ENCODE measurements at places on chromosomes 11 and 22.

DNA sequence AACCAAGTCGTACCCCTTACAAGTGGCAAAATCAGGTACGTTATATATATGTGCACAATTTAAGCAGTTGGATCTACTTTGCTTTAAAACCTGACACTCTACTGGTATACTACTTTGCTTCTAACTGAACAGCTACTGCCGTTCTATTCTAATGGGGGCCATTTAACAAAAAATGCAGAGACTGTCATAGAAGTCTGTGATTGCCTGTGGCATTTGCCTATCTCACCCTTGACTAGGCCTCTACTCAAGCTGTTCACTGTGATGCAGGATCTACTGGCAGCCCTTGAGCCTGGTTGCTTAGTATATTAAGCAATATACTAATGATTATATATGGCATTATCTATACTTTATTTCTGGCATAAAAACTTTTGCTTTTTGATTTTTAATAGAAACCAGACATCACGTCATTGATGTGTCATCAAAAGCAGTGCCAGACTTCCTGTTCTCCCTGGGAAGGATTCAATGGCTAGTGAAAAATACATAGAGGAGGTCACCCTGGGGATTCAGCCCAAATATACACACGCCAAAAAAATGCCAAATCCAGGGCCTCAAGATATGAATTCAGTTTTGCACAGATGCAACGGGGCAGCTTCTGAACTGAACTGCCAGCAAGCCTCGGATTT, 40.0 kb upstream of the FIBIN start:
- no peak for DNase-seq

GRCh38 chr11:58513747-58514367, 6.0 kb upstream of the OR5B21 start:
- peak; percentile 13 for DNase-seq

GRCh38 chr22:46810856-46811786, 48.7 kb downstream of the TBC1D22A start:
- no peak for DNase-seq

GRCh38 chr11:118410055-118410745, 8.8 kb downstream of the ATP5MG start:
- no peak for DNase-seq

GRCh38 chr11:45665206-45665932, at the start of gene CHST1:
Gene CHST1 (minus strand): TSS chr11:45665622. CDS start chr11:45650923, 14,699 bp downstream.
- DNase-seq = peak; percentile 61

- DNase-seq = no peak
These were observed 8.2 kb upstream of the F2 start for GRCh38 chr11:46710821-46711269.

DNA sequence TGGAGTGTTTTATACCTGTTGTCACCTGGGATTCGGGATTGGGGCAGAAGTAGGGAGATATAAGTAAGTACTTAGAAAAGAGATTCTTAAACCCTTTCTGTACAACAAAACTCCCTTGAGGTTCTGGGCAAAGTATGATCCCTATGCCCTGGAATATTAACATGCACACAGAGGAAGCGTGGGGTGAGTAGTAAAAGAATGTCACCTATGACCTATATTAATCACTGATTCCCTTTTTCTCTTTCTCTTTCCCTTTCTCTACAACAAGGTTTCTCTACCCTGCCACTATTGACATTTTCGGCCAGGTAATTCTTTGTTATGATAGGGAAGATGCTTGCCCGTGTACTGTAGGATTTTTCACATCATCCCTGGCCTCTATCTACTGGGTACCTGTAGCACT, 209.7 kb upstream of the PLET1 start:
- DNase-seq = no peak

GRCh38 chr11:111069066-111069465, 176.5 kb upstream of the POU2AF2 start:
- DNase-seq = no peak

- DNase-seq = no peak
These were observed 133.2 kb upstream of the RCN1 start for GRCh38 chr11:31957674-31958073.

DNA sequence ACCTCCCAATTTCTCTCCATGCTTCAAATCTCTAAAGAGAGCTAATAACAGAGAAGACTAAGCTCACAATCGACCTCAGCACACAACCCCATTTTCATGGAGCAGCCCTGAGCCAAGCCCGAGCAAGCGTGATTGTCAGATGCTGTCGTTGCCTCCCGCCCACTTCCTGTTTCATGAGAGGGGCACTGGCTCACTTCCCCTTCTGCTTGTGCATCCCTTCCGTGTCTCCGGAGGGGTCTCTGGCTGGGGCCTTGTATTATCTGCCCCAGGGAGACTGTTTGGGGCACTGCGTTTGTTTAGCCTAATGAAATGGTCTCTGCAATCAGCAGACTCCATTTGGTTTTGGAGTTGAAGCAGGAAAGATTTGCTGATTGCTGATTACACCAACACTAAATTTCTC, 181.3 kb upstream of the SEZ6L start:
- DNase-seq = no peak

GRCh38 chr11:48104568-48104924, 112.1 kb upstream of the OR4B1 start:
- no peak for DNase-seq

GRCh38 chr11:67371189-67371910, 2.0 kb downstream of the CLCF1 start:
- no peak for DNase-seq

DNA sequence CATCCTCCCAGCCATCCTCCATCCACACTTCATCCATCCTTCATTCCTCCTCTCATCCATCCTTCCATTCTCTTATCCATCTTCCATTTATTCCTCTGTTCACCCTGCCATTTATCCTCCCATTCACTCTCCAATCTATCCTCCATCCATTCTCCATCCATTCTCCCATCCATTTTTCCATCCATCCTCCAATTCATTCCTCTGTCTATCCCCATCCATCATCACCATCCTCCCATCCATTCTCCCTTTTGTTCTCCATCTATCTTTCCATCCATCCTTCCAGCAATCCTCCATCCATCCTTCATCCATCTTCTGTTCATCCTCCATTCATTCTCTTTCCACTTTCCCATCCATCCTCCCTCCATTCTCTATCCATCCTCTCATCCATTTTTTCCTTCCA, 28.7 kb downstream of the IGLL1 start:
- no peak for DNase-seq

GRCh38 chr22:22167791-22168189, 76.8 kb upstream of the VPREB1 start:
- no peak for DNase-seq

GRCh38 chr11:13105237-13105844, 96.2 kb downstream of the RASSF10 start:
- no peak for DNase-seq

DNA sequence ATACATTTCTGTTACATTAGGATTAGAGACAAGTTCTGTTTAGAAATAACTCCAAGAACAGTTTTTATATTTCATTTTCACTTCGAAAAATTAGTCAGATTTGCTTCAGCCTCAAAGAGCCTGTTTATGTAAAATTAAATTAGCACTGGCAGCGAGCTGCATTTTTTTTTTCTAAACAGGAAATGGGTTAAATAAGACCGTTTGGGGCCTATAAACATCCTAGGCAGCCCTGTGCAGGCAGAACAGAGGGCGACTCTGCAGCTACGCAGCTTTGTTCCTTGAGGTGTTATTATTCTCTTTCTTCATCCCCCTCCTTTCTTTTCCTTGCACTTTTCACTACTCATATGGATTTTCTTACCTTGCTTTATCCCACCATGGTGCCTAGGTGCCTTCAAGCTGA, 48.7 kb downstream of the CWC15 start:
- no peak for DNase-seq

DNA sequence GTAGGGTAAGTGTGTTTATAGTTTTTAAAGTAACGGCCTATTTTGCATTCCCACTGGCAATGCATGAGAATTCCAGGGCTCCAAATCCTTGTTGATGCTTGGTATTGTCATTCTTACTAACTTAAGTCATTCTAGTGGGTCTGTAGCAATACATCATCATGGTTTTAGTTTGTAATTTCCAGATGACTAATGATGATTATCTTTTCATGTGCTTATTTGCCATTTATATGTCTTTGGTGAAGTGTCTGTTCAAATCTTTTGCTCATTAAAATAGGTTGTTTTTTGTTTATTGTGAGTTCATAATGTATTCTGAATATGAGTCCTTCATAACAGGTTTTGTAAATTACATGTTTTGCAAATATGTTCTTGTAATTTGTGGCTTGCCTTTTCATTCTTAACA, 31.2 kb downstream of the MTMR3 start:
- no peak for DNase-seq

Measured in nucleus accumbens (tissue), 56 donors.